ENCODE measurements at places on chromosomes 3 and 15.

DNA sequence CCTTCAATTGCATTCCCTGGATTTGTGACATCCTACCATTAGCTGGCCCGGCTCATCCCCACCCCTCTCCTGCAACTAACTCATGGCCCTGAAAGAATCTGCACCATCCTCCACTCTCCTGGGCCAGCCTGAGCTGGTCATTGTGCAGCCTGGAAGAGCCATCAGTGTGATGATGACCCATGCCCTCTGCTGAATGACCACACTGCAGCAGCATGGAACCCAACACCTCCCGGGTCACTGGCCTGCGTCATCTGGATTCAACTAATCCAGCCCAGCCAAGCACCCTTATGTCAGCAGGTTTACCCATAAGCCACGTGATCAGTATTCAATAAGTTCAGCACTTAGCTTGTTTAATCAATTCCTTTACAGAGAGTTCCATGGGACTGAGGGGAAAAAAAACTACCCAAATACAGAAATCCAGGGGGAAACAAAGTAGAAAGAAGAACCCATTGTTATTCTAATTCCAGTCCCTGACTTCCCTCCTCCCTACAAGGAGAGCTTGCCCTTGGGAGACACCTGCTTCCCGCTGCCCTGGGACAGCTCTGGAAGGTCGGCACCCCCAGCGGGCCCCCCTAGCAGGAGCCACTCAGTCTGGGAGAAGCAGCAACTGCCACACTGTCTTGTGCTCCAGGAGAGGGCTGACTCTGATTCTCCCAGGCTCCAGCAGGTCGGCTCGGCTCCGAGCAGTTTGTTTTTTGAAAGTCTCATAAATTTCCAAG is 309.1 kb upstream of the TLE3 start:
- no peak for DNase-seq

- no peak for DNase-seq
Measured at GRCh38 chr15:42619656-42620371, 44.4 kb downstream of the STARD9 start.

DNA sequence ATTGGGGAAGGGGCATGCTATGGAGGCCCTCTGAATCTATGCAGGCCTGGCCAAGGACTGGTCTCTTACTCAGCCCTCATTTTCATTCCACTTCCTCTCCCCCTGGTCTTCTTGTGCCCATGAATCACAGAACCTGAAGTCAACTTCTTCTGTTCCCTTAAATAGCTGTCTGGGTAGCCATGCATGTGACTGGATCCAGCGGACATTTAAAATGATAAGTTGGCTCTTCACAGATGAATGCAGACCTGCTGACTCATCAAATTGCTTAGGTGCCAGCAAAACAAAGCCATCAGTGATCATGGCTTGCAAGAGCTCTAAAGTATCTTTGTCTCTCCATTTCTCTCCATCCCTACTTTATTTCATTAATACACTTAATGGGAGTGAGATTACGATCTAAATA is 90.1 kb upstream of the CADPS start:
- DNase-seq = no peak

GRCh38 chr15:67290319-67290718 is 35.7 kb downstream of the IQCH start:
- no peak for DNase-seq

GRCh38 chr3:176513604-176514003 is 683.7 kb downstream of the TBL1XR1 start:
- DNase-seq = no peak

- DNase-seq = no peak
Measured at GRCh38 chr15:50744601-50745000, 20.9 kb downstream of the SPPL2A start.

- no peak for DNase-seq
Measured at GRCh38 chr15:80507131-80507530, 102.9 kb downstream of the ARNT2 start.

DNA sequence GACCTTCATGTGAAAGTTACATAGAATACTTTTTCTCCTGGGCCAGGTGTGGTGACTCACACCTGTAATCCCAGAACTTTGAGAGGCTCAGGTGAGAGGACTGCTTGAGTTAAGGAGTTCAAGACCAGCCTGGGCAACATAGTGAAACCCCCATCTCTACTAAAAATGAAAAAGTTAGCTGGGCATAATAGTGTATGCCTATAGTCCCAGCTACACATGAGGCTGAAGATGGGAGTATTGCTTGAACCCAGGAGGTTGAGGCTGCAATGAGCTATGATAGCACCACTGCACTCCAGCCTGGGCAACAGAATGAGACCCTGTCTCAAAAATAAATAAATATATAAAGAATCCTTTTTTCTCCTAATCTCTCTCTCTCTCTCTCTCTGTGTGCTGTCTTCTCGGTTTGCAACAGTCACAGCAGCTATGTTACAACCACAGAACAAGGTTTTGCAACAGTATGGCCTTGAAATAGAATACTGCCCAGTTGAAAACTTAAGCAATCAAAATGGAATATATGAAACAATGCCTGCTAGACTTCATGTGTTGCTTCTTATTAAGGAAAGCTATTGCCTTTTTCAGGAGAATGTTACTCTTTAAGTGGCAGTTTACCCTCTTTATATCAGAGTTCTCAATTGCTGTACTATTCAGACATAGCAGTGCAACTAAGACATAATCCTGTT is 12.3 kb upstream of the DENND4A start:
- DNase-seq = no peak
